ENCODE measurements at places on chromosomes 4 and X.
A peak's percentile ranks its signal among the peaks of the same experiment; 100 is the strongest.

GRCh38 chr4:24089851-24090534, 200.1 kb upstream of the PPARGC1A start:
- H3K4me3 ChIP-seq, result no peak overlapping the region
- no peaks in the 10 kb centered on the region for H3K27me3 ChIP-seq
- no peaks in the 10 kb centered on the region for H3K4me1 ChIP-seq
- no peaks in the 10 kb centered on the region for H3K36me3 ChIP-seq

DNA sequence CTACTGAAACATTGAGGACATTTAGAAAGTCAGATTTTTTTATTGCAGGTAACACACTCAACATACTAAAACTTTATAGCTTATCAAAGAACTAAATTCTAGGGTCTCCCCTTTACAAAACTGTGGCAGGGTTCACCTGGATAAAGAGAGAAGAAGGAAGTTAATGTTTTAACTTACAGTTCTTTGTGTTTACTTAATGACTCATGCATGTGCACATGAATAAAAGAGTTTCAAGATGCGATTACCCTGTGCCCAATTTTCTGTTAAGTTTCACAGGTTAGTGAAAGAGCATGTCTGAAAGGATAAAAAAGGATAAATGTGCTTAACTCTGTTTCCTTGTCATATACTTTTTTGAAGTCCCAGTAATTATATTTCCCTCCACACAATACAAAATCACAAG, 16.8 kb downstream of the DCAF8L1 start:
- DNase-seq, result no peak
- no peak overlapping the region for H3K4me3 ChIP-seq
- no peak overlapping the region for H3K27ac ChIP-seq
- no peaks in the 10 kb centered on the region for H3K4me1 ChIP-seq

- H3K27ac ChIP-seq, result no peak overlapping the region
- H3K4me1 ChIP-seq, result peaks cover 18% of the 10 kb centered on the region
- no peak overlapping the region for H3K4me3 ChIP-seq
- DNase-seq, result no peak
These were observed 2.0 kb upstream of the AP1S2 start for GRCh38 chrX:15856636-15857035.

DNA sequence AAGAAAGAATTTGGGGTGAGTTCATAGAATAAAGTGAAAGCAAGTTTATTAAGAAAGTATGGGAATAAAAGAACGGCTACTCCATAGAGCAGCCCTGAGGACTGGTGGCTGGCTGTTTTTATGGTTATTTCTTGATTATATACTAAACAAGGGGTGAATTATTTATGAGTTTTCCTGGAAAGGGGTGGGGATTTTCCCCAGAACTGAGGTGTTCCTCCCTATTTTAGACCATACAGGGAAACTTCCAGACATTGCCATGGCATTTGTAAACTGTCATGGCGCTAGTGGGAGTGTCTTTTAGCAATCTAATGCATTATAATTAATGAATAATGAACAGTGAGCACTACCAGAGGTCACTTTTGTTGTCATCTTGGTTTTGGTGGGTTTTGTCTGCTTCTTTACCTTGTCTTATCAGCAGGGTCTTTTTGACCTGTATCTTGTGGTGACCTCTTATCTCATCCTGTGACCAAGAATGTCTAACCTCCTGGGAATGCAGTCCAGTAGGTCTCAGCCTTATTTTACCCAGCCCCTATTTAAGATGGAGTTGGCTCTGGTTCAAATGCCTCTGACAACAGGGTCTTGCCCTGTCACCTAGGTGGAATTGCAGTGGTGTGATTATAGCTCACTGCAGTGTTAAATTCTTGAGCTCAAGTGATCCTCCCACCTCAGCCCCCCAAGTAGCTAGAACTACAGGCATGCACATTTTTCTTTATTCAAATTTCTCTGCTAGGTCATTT, 27.1 kb downstream of the RAPGEF2 start:
- H3K4me3 ChIP-seq, result no peak overlapping the region
- H3K27ac ChIP-seq, result no peak overlapping the region
- peaks cover 20% of the 10 kb centered on the region for H3K4me1 ChIP-seq
- no peaks in the 10 kb centered on the region for H3K27me3 ChIP-seq

DNA sequence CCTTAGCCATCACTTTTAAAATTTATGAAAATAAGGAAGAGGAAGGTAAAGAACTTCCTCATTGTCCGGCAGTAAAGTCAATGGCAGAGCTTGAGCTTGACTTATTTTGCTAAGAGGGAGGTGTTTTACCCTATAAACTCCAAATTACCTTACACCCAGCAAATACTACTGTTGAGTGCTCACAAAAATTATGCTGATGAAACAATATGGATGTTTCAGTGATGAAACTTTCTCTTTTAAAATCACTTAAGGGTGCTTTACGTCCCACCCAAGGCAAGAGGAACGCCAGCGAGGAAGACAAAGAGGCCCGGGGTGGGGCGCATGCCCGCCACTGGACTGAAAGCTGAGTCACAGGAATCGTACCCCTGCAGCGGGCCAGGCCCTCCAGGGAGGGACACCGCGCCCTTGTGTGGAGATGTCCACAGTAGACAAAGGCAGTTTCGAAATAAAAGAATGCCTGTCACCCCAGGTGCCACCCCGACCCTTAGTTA, 560 bp upstream of the TMSB4X start:
- H3K36me3 ChIP-seq, result peaks cover 48% of the 10 kb centered on the region
- H3K4me3 ChIP-seq, result peak overlapping the region; percentile 95
- H3K27ac ChIP-seq, result peak overlapping the region; percentile 98
- no peaks in the 10 kb centered on the region for H3K27me3 ChIP-seq

- H3K27me3 ChIP-seq, result peaks cover 11% of the 10 kb centered on the region
- no peaks in the 10 kb centered on the region for H3K36me3 ChIP-seq
- DNase-seq, result no peak
- H3K4me3 ChIP-seq, result no peak overlapping the region
These were observed 66.6 kb downstream of the BANK1 start for GRCh38 chr4:101857176-101857575.

- H3K4me3 ChIP-seq, result no peak overlapping the region
- peaks cover 9% of the 10 kb centered on the region for H3K4me1 ChIP-seq
- no peak overlapping the region for H3K27ac ChIP-seq
- no peaks in the 10 kb centered on the region for H3K36me3 ChIP-seq
- H3K27me3 ChIP-seq, result no peaks in the 10 kb centered on the region
These were observed 736.1 kb upstream of the FRG1 start for GRCh38 chr4:189204616-189205015.

GRCh38 chr4:6953751-6954380, 44.2 kb downstream of the TBC1D14 start:
- DNase-seq, result no peak
- H3K4me3 ChIP-seq, result no peak overlapping the region
- H3K36me3 ChIP-seq, result peaks cover 4% of the 10 kb centered on the region

- no peaks in the 10 kb centered on the region for H3K4me1 ChIP-seq
- H3K4me3 ChIP-seq, result no peak overlapping the region
- no peak overlapping the region for H3K27ac ChIP-seq
- H3K36me3 ChIP-seq, result peaks cover 12% of the 10 kb centered on the region
These were observed 24.4 kb downstream of the NAF1 start for GRCh38 chr4:163142246-163142645.

DNA sequence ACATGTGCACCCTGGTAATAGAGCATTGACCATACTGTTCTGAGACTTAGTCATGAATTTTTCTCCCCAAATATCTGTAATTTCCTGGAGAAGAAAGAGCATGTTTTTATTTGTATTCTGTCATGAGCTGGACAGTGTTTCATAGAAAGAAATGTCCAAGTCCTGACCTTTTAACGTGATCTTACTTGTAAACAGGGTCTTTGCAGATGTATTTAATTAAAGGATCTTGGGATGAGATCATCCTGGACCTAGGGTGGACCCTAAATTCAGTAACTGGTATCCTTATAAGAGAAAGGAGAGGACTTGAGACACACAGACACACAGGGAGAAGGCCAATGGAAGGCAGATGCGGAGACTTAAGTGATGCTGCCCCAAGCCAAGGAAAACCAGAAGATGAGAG, 3.6 kb downstream of the ADGRA3 start:
- H3K27ac ChIP-seq, result no peak overlapping the region
- H3K36me3 ChIP-seq, result peaks cover 8% of the 10 kb centered on the region
- peaks cover 25% of the 10 kb centered on the region for H3K27me3 ChIP-seq
- DNase-seq, result no peak
- peaks cover 5% of the 10 kb centered on the region for H3K4me1 ChIP-seq

- no peaks in the 10 kb centered on the region for H3K27me3 ChIP-seq
- no peak for DNase-seq
- no peaks in the 10 kb centered on the region for H3K36me3 ChIP-seq
These were observed 1707.4 kb downstream of the PCDH7 start for GRCh38 chr4:32427566-32427965.

- H3K4me3 ChIP-seq, result no peak overlapping the region
- H3K36me3 ChIP-seq, result no peaks in the 10 kb centered on the region
- no peak for DNase-seq
These were observed 298.6 kb downstream of the PABPC4L start for GRCh38 chr4:133903029-133903428.

- H3K36me3 ChIP-seq, result no peaks in the 10 kb centered on the region
- no peak for DNase-seq
- H3K4me1 ChIP-seq, result no peaks in the 10 kb centered on the region
- H3K27ac ChIP-seq, result no peak overlapping the region
These were observed 186.5 kb downstream of the MSL3 start for GRCh38 chrX:11944501-11944900.

- no peaks in the 10 kb centered on the region for H3K36me3 ChIP-seq
- DNase-seq, result no peak
- peaks cover 2% of the 10 kb centered on the region for H3K27me3 ChIP-seq
- H3K4me3 ChIP-seq, result no peak overlapping the region
- H3K27ac ChIP-seq, result no peak overlapping the region
- no peaks in the 10 kb centered on the region for H3K4me1 ChIP-seq
These were observed 32.4 kb upstream of the REPS2 start for GRCh38 chrX:16914058-16914457.

DNA sequence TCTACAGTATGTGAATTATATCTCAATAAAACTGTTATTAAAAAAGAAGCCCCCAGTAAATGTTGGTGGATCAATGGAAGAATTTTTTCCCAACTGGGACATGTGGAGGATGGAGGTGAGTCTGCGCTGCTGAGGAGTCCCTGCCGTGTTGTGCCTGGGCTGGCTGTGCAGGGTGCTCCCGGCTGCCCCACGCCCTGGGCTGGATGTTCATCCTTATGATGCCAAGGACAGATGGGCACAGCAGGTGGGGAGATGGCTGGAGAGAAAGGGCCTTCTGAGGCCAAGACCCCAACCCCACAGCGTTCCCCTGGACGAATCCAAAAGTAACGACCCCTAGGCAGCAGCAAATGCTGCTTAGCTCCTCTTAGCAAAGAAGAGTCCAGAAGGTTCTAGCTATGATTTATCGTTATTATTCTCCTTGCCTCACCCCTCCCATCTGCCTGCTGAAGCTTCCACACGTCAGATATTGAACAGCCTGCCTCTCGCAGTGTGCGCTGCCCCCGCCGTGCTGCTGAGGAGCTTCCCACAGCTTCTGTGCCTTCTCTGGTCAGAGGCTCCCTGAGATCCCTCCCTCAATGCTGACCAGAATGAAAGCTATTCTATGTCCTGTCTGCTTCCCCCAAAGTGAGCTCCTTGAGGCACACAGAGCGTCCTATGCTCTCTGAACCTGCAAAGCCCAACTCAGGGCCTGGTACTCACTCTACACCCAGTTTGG, 26.5 kb downstream of the HMX1 start:
- no peaks in the 10 kb centered on the region for H3K36me3 ChIP-seq
- H3K4me3 ChIP-seq, result no peak overlapping the region
- H3K4me1 ChIP-seq, result no peaks in the 10 kb centered on the region
- no peak overlapping the region for H3K27ac ChIP-seq

- H3K36me3 ChIP-seq, result peaks cover 6% of the 10 kb centered on the region
- DNase-seq, result peak; percentile 64
- H3K27me3 ChIP-seq, result peaks cover 4% of the 10 kb centered on the region
- peaks cover 31% of the 10 kb centered on the region for H3K4me1 ChIP-seq
These were observed 24.8 kb downstream of the SMIM20 start for GRCh38 chr4:25938787-25939186.

- H3K4me3 ChIP-seq, result no peak overlapping the region
- peaks cover 6% of the 10 kb centered on the region for H3K4me1 ChIP-seq
- no peaks in the 10 kb centered on the region for H3K36me3 ChIP-seq
- DNase-seq, result no peak
- no peaks in the 10 kb centered on the region for H3K27me3 ChIP-seq
- H3K27ac ChIP-seq, result no peak overlapping the region
These were observed 9.0 kb downstream of the TSC22D3 start for GRCh38 chrX:107766470-107767150.

DNA sequence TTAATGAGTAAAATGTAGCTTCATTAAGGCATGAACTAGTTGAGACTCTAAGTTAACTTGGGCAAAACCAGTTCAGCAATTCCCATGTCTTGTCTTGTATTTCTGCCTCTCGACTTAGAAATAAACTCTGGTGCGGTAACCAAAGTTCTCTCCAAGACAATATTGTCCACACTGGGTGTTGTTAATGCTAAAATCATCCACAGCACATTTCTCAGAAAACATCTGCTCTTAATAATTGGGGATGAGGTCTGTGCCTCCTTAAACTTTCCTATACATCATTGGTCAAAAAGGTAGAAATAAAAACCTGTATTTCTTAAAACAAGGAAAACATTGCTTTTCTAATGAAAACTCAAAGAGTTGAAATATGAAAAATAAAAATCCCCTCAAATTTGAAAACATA, 32.9 kb upstream of the MID1 start:
- DNase-seq, result no peak
- H3K36me3 ChIP-seq, result no peaks in the 10 kb centered on the region
- H3K27ac ChIP-seq, result no peak overlapping the region
- H3K27me3 ChIP-seq, result no peaks in the 10 kb centered on the region

DNA sequence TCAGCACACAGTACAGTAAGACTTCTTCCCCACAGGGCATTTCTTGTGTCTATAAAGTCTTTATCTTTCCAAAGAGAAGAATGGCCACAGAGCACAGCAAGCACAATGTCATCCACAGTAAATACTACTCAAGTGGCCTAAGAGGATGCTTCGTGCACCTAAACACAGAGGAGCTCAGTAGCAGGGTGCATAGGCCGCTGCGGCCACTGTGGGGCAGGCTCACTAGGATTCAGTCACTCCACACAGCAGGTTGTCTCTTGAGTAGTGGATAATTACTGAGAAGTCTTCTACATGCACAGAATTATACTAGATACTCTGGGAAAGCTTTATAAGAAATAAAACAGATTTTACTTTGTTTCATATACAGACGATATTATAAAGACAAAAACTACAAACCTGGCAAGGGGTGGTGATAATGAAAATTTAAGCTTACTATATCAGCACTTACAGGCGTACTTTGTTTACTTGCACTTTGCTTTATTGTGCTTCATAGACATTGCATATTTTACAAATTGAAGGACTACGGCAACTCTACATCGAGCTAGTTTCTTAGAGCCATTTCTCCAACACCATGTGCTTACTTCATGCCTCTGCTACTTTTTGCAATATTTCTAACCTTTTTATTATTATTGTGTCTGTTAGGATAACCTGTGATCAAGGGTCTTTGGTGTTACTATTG, 78.5 kb downstream of the PRDM5 start:
- no peak overlapping the region for H3K4me3 ChIP-seq
- no peaks in the 10 kb centered on the region for H3K36me3 ChIP-seq
- DNase-seq, result no peak
- H3K27me3 ChIP-seq, result peaks cover 7% of the 10 kb centered on the region

- peaks cover 14% of the 10 kb centered on the region for H3K4me1 ChIP-seq
- H3K27ac ChIP-seq, result no peak overlapping the region
- H3K36me3 ChIP-seq, result no peaks in the 10 kb centered on the region
- H3K4me3 ChIP-seq, result no peak overlapping the region
- no peak for DNase-seq
- H3K27me3 ChIP-seq, result no peaks in the 10 kb centered on the region
These were observed 40.2 kb upstream of the EPGN start for GRCh38 chr4:74267998-74268606.

GRCh38 chrX:31268359-31268758, 196.5 kb upstream of the FTHL17 start:
- H3K4me3 ChIP-seq, result no peak overlapping the region
- peaks cover 2% of the 10 kb centered on the region for H3K4me1 ChIP-seq
- peaks cover 22% of the 10 kb centered on the region for H3K27me3 ChIP-seq
- no peak for DNase-seq

All from activated CD8-positive, alpha-beta memory T cell treated with anti-CD3 and anti-CD28 coated beads, Interleukin-2, amount 10 ng/mL, durations not matched to agents 7 days and 5 days (primary cell).